ENCODE measurements at places on chromosomes 1 and 21.

DNA sequence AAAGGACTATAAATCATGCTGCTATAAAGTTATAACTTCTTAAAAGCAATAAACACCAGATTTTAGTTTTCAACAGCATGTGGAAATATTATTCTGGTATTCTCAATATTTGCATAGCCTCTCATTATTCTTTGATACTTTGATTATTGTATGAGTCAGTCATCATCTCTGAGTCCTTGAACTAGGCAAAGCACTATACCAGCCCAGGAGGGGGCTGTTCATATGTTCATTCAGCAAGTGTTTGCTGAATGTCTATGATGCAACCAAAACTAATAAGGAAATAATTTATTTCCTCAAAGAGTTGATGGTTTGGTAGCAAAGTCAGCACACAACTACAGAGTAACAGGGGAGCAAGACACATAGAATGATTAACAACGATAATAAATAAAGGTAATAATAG lies 175.6 kb upstream of the C1orf105 start:
- no peak for DNase-seq

DNA sequence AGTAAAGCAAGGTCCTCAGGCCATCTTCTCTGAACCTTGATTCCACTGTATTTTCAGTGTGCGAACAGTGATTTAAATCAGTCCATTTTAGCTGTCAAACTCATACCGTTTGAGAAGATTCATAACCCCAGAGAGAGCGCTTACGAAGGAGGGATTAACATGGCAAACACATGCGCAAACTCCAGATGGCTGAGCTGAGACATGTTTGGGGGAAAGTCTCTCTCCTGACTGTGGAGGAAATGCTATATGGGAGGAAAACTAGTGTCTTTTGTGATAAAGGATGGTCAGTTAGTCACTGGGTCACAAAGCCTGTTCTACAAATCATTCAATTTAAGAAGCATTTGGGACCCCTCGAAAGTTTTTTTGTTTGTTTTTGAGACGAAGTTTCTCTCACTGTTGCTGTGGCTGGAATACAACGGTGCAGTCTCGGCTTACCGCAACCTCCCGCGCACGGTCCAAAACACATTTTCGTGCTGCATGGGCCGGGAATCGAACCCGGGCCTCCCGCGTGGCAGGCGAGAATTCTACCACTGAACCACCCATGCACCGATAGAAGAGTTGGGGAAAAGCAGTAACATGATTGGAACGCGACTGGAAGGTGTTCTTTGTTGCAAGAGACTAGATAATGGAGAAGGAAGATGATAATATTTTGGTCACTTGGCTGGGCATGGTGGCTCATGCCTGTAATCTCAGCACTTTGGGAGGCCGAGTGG lies 58.4 kb upstream of the CXADR start:
- no peak for DNase-seq

GRCh38 chr1:101259744-101260148 lies 22.9 kb downstream of the S1PR1 start:
- DNase-seq, result no peak

- no peak for DNase-seq
Observed at GRCh38 chr21:31795992-31796391, 64.1 kb upstream of the SCAF4 start.

DNA sequence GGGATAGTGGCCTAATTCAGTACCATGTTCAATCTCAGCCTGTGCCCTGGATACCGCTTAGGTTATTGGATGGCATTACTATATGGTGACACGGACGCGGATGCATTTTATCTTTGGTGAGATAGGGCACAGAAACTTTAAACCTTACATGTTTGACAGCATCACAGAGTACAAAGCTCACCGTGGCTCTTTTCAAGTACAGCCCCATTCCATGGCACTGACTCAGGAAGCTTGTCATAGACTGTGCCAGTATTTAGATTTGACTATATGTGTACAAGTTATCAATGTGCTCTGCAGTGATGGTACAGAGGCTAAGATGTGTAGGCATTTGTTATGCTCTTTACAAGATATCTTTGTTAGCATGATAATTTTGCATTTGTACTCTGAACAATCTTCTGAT lies 169.0 kb downstream of the RYR2 start:
- DNase-seq, result no peak

GRCh38 chr21:36697851-36698384 lies 997 bp upstream of the SIM2 start:
- no peak for DNase-seq

DNA sequence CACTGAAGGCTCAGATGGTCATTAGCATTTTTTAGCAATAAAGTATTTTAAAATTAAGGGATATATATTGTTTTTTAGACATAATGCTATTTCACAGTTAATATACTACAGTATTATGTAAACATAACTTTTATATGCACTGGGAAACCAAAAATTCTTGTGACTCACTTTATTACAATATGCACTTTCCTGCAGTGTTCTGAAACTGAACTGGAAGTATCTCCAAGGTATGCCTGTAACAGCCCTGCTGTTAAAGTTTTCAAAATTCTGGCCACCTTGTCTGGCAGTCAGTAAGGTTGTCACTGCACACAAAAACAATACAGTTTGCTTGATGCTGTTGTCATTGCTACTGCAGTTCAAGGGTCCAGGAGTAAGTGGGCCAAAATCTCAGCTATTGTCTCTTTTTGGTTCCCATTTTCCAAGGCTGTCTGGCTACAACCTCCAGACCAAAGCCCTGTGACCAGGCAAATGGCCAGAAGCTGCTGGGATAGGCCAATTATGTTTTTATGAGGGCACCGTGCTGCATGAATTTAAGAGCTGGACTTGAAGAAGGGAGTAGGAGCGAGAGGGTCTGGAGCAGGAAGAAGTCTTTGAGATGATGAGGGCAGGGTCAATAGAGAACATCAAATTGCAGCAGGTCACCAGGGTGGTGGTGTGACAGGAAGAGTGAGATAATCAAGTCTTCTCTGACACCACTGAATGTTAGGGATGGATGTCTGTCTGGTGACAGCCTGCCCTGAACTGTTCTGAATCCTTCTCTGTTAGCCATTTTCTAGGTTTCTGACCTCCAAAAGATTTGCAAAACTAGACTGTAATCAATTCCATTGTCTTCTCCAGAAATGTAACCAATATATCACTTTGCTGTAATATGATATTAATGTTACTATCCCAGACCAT lies 82.3 kb upstream of the CACHD1 start:
- DNase-seq, result no peak

DNA sequence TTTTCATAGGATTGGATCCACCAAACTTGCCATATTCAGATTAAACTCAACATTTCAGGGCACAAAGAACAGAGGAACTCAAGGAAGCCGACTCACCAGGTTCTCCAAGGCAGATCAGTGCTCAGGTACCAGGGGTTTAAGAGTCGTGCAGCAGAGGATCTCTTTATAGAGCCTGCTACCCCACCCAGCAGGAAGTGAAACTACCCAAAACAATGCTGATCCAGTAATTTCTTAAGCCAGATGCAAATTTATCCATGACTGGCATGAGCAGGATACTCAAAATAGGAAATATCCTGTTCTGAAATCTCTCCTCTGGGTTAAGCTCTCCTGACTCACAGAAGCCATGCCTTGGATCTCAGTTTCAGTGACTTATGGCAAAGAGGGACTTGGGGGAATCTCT lies at the start of gene SPRR2A:
Gene SPRR2A, minus strand, starts transcription at position 138 of the 400 bp plus-strand sequence. CDS start 777 bp downstream, outside the sequence.
- no peak for DNase-seq

DNA sequence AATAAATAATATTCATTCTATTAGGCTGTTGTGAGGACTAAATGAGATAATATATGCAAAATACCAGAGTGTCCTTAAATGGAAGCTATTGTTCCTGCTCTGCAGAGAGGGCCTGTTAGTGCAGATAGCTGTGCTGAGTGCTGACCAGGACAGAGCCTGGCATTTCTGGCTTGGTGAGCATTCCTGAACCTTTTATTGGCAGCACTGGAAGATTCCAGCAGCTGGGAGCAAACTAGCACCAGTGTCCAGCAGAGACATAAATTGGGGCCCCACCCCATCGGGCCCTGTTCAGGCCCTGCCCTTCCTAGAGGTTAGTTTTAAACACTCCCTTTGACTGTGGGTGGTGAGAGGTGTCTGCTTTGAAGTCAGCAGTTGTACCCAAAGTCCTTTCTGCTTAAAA lies 85.9 kb upstream of the GADD45A start:
- no peak for DNase-seq

- DNase-seq, result no peak
Observed at GRCh38 chr1:87226341-87226760, 102.3 kb upstream of the LMO4 start.

GRCh38 chr1:54137534-54138061 lies 15.2 kb downstream of the CDCP2 start:
- DNase-seq, result no peak

DNA sequence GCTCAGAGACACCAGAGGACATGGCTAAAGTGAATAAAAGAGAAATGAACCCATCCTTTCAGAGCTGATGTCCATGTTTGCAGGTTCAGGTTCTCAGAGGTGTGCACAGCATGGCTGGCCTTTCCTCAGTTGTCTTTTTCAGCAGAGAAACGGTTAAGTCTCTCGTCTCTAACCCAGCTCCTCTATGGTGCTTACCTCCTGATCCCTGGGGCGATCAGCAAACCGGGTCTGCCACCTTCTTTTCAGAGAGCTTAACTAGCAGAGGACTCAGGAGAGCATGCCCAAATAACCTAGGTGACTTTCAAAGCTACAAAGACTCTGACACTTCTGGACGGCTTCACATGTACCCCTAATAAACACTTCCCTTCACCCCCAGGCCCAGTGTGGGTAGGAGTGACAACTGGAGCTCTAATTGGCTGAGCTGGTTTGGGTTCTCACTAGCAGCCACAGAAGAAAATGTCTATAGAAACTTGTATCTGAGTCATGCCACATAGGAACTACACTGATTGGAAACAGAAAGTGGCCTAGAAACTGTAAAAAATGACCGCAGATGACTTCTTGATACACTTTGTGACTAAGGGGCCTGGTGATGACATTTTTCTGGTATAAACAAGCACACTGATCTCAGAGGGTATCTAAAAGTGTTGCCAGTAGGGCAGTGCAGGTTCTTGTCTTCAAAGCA lies at the start of gene AIM2:
Gene AIM2, minus strand, starts transcription at position 329 of the 682 bp plus-strand sequence. CDS start 3,267 bp downstream, outside the sequence.
- DNase-seq, result peak; percentile 22

DNA sequence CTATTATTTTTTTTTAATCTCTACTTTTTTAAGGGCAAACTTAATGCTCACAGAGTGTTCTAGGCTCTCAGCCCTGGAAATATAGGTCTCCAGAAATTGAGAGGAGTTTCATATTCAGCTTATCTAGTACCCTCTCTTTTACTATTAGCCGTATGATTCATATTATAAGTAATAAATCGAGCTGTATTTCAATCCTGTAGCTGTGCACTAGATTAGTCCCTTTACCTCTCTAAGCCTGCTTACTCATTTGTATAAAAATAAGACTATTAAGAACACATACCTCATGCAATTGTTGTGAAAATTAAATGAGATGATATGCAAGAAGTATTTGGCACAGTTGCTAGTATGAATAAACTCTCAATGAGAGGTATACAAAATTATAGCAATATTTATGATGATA lies 128.2 kb upstream of the HOOK1 start:
- DNase-seq, result no peak

- no peak for DNase-seq
Observed at GRCh38 chr1:212556822-212557549, 51.6 kb upstream of the ATF3 start.

DNA sequence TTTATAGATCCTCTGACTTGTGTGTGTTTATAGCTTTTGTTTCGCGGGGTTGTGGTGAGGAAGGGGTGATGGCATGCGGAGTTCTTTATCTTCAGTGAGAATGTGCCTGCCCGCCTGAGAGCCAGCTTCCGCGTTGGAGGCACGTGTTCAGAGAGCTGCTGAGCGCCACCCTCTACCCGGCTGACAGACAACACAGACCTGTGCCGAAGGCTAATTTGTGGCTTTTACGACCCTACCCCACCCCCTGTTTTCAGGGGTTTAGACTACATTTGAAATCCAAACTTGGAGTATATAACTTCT lies 14.4 kb upstream of the CD101 start:
- peak; percentile 29 for DNase-seq

DNA sequence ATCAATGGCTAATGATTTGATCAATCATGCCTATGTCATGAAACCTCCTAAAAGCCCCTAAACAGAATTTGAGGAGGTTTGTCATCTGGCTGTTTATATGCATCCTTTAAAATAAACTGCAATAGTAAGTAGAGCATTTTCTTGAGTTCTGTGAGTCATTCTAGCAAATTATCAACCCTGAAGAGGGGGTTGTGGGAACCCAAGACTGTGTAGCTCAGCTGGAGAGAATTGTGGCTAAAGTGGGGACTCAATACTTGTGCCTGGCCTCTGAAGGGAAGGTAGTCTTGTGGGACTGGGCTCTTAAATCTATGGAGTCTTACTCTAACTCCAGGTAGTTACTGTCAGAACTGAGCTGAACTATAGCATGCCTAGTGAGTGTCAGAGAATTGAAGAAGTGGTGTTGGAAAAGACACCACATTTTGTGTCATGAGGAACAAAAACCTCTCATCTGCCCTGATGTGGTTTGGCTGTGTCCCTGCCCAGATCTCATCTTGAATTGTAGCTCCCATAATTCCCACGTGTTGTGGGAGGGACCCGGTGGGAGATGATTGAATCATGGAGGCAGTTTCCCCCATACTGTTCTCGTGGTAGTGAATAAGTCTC lies 402.4 kb downstream of the USH2A start:
- DNase-seq, result no peak

DNA sequence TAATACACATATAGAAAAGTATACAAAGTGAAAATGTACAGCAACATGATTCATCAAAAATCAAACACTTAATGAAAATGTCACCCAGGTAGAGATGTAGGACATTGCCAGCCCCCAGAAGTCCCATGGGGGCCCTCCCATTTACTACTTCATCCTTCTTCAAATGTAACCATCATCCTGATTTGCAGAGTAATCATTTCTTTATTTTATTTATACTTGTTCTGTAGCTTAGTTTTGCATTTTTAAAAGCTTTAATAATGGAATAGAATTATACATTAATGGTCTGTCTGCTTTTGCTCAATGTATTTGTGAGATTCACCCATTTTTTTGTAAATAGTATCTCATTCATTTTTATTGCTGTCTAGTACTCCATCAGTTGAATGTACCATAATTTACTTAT lies 96.8 kb upstream of the CD55 start:
- no peak for DNase-seq

DNA sequence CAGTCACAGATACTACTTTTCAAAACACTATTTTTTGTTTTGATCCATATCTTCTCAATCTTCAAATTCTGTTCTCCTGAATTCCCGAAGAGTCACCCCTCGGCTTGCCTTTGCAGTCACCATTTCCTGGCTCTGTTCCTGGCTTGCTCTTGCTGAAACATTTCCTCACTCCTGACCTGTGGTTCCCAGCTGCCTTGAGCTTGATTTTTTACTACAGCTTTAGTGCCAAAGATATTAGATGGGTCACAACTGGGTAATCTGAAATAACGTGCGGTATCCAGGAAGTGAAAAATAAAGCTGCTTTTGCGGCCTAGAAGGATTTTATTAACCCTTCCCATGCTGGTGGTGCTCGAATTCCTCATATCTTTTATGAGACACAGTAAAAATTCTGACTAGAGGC lies 318.8 kb downstream of the PCP4 start:
- no peak for DNase-seq

DNA sequence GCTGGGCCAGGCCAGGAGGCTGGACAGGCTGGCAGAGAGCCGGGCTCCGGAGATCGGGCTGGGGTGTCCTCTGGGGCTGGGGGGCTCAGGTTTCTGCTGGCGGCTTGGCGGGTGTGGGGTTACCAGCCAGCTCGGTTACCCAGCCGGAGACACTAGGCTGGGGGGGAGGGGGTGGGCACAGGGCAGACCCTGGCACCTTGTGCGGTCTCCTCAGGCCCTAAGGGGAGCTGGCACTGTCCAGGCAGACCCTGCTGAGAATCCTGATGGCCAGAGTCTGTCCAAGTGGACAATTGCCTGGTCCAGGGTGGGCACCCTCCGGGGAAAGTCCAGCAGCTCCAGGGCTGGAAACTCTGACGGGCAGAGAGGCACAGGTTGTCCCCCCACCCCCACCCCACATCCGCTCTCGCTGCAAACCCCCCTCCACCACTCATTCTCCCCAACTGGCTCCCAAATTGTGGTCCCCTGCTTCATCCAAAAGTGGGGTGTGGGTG lies 6.7 kb downstream of the ZBTB7B start:
- no peak for DNase-seq

Data from stimulated activated CD4-positive, alpha-beta T cell treated with anti-CD3 and anti-CD28 coated beads, Interleukin-1b, Interleukin-23, amount 100 ng/mL, for 1 hour (primary cell).